ENCODE measurements at places on chromosomes 5 and 9.

DNA sequence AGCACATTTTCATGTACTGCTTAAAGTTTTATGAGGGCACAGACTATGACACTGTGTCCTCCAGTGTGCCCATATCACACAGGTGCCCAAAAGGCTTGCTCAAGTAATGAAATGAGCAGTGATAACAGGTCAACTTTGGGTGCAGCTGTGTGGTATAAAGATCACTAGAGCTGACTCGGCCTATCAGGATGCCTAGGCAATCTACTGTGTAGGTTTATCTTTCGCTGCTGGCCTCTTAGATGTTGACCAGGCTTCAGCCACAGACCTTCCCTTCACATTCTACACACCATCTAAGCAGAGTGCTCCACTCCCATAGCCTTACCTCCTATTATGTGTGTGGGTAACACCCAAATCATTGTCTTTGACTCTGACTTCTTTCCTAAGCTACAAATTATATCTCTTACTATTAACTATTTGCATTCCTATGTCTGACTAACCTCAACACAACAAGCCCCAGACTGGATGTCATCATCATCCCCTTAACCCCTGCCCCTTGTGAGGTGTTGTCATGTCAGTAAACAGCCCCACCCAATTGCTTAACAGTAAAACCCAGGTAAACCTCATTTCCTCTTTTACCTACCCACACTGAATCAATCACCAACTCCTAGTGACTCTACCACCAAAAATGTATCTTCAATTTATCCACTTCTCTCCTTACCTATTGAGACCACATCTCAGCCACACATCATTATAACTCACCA lies 2.5 kb downstream of the SREK1IP1 start:
- no peak for DNase-seq

DNA sequence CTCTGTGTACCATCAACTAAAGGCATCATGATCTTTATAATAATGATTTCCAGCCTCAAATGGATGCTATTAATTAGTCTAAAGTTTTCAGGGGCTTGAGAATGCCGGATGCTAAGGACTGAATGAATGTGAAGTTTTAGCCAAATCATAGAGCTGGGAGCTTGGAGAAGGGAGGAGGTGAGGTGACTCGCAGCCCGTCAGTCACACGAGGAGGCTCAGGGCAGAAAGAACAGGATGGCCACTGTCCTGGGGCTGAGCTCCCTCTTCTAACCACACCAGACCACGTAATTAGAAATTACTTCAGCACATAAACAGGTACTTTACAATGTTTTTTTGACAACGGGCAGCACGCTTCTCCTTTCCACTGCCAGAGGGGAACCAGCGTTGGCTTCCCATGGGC lies 222.6 kb downstream of the NPR3 start:
- no peak for DNase-seq

DNA sequence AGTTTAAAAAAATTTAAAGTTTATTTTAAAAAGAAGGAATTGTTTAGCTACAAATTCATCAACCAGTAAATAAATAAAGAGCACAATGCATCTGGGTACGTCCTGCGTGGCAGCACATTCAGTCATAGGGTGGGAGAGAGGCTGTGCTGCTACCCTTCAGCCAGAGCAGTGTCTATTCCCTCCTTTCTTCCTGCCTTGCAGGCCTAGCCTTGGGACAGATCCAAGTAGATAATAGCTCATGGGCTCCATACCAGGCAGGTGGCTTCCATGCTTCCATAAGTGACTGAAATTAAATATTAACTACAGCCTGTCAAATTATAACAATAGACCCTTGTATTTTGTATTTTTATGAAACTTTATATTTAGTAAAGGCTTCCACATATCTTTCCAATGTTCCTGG lies 408.3 kb upstream of the RGMB start:
- DNase-seq, result no peak

DNA sequence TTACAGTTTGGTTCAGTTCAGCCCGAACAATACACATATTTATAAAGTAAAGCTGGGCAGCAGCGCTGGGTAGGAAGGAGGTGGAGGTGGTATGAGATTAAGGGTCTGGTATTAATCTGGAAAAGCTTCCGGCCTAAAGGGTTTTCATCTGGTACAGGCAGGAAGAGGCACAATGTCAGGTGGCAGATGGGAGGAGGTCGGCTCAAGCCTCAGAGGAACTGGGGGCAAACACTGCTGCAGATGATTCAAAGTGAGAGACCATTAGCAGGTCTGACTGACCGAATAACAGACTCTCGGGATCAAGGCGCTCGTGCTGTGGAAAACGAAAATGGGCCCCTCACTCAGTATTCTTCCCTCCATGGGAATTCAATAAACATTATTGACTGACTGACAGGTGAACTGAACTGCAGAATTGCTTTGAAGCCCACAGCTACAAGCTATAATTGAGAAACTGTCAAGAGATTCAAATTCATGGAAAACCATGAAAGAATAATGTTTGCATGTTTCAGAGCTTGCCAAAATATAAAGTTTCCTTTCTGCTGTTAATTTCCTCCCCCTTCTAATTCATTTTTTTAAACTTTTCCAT lies 75.3 kb downstream of the TMEM167A start:
- no peak for DNase-seq

DNA sequence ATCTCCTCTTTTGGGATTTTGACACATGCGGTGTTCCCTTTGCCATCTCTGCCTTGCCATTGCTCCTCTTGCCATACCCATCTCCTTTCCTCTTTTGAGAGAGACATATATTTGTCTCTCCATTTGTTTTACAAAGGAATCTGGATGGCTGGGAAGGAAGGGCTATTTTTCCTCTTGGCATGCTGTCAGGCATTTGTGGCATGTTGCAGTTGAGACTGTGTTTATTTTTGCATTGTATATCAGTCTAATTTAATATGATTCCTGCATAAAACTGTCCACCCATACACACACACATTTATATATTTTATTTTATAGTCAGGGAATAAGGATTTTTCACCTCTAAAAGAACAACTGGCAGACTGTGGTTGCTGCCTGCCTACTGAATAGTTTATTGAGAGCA lies 1105.8 kb upstream of the SEMA6A start:
- DNase-seq, result no peak

DNA sequence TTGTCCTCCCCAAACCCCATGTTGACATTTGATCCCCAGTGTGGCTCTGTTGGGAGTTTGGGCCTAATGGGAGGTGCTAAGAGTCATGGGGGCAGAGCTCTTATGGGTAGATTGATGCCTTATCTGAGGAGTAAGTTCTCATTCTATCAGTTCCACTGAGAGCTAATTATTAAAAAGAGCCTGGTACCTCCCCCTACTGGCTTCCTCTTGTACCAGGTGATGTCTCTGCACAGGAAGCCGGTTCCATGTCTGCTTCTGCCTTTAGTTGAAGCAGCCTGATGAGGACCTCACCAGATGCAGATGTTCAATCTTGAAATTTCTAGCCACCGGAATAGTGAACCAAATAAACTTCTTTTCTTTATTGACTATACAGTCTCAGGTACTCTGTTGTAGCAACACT lies 10.8 kb downstream of the GABRB2 start:
- no peak for DNase-seq

DNA sequence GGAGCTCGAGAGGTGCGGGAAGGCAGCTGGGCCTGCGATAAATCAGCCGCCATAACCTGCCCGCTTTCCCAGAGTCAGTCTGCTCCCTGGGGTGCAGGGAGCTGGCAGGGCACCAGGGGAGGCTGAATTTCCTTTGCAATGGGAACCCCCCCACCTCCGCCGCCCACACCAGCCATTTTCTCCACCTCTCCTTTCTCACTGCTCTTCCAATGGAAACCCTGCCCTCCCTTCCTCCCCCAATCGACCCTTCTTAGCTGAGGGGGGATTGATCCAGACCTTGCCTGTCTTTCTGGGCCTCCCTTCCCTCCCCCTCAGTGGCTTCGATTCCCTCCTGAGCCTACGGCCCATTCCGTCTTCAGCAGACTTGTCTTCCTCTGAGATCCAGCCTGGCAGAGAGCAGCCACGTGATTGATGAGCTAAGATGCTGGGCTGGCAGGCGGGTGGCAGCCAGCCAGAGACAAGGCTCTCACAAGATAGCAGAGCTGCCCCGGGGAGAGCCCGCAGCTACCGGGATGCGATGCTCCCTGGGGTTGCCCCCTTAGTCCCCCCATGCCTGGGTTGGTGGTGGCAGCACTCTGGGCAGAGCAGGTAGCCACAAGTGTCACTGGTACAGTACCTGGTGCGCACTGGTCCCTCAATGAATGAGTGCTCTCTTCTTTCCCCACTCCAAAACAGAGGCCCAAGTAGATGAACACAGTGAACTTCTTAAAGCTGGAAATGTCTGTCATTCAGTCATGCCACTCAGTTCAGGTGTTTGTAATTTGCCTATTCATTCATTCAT lies 53.7 kb upstream of the FABP6 start:
- no peak for DNase-seq

DNA sequence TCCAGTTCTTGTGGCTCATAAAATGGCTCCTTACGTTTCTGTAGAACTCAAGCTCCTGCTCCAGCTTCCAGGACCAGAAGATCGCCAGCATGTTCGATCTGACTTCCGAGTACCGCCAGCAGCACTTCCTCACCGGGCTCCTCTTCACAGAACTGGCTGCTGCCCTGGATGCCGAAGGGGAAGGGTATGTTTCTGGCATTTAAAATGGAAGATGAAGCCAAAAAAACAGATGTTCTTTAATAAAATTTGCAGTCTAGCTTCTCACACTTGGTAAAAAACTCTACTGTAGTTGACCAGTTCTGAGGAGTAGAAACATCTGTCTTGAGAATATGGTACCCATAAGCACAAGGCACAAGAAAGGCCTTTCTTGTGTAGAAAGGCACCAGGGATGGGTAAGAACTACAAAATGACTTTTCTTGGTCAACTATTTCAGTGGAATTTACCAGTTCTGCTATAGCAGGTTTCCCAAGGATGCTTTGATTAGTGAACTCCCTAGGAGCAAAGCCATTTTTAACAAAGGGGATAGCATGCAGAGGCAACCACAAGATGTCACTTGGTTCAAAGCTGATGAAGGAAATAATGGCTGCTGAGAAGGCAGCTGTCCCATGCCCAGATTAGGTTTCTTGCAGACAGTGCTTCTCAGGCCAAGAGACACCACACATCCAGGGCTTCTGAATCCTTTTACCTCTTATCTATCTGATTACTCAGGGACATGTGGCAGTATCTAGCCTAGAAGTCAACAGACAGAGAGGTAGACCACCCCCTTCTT lies 192.4 kb downstream of the DOCK8 start:
- no peak for DNase-seq

GRCh38 chr9:125421591-125422181 lies 160.1 kb downstream of the GAPVD1 start:
- DNase-seq, result no peak

- DNase-seq, result no peak
These were observed 373.4 kb upstream of the CTNND2 start for GRCh38 chr5:12277504-12278192.

GRCh38 chr5:135671052-135671705 lies 92.4 kb upstream of the CXCL14 start:
- no peak for DNase-seq

DNA sequence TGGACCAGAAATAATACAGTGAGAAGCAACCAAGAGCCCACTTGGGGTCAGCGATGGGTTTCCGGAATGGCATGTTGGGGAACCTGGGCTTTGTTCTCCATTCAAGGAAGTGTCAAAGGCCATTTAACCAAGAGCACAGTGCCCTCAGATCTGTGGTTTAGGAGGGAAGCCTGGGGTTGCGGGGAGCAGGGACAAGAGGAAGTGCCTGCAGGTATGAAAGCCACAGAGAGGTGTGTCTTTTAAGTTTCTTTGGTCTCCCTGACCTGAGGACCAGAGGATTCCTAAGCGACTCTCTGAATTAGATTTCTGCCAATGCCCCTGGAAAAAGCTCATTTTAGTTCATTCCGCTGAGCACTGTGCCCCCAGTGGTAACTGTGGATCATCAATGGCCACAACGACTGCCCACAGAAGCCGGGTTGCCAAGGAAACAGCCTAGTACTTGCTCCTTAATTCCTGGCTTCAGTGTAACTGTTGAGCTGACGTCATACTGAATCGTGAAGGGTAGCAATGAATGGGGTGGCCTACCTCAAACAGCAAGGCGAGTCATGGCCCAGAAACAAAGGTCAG lies 107.3 kb upstream of the SPIN1 start:
- no peak for DNase-seq

DNA sequence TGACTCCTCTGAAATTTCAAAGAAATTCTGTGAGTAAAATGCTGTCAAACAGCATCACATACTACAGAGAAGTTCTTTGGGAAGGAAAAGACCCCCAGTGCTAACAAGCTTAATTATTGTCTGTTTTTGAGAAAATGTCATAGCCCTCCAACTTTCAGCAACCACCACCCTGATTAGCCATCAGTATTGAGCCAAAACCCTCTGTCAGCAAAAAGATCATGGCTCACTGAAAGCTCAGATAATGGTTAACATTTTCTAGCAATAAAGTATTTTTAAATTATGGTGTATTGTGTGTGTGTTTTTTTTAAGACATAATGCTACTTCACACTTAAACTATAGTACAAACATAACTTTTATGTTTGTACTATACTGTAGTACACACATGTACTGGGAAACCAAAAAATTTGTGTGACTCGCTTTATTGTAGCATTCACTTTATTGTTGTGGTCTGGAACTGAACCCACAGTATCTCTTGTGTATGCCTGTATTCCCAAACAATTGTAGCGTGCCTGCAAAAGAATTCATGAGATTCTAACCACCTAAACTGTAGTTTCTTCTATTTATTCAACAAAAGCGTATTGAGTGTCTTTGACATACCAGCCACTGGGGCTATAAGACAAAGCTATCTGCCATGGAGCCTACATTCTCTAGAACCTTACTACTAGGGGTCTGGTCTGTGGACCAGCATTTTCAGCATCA lies 31.6 kb downstream of the TLE4 start:
- no peak for DNase-seq

DNA sequence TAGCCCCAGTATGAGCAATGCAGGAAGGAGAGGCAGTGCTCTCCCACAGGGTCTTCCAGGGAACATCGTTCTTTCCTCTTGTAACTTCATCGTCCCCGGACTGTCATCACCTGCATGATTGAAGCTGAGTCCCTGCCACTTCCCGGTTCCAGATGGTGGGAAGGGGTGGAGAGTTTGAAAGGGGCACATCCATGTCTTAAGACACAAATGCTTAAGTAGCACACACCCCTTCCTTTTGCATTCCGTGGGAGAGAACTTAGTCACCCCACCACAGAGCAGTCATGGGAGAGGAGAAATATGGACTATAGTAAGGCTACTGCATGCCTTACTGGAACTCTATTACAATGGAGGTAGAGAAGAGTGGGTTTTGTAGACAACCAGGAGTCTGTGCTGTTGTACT lies 165.3 kb upstream of the GAS1 start:
- no peak for DNase-seq

GRCh38 chr9:96376891-96377874 lies 6.3 kb downstream of the SLC35D2 start:
- DNase-seq, result no peak

- DNase-seq, result no peak
These were observed 13.0 kb upstream of the CXXC5 start for GRCh38 chr5:139635191-139635590.

GRCh38 chr5:6712577-6713273 lies 507 bp upstream of the TENT4A start:
- DNase-seq, result peak; percentile 98

- no peak for DNase-seq
These were observed 49.5 kb downstream of the DAB2IP start for GRCh38 chr9:121700832-121701419.

GRCh38 chr9:129725795-129726251 lies 27.0 kb downstream of the PTGES start:
- no peak for DNase-seq
